ENCODE measurements at places on chromosomes 3 and 15. TPM values are rescaled to one million over a fixed set of nuclear protein-coding genes. Genes with fewer than 3 reads are reported as not detected.

Gene BFSP2
- total RNA-seq, result not detected

Gene LSAMP
- total RNA-seq, result 0.78 TPM

Gene PRR23E
- not detected for total RNA-seq

Gene TMEM212
- not detected for total RNA-seq

Gene AKAP13
- 265 TPM for total RNA-seq

Gene FBXL22
- total RNA-seq, result 3.2 TPM

Gene BOC
- 40.2 TPM for total RNA-seq

- H3K27me3 ChIP-seq, result no peaks in the 10 kb centered on the region
- no peak overlapping the region for H3K27ac ChIP-seq
- H3K36me3 ChIP-seq, result no peaks in the 10 kb centered on the region
- H3K4me1 ChIP-seq, result peaks cover 3% of the 10 kb centered on the region
Measured at GRCh38 chr15:80424381-80424780, 20.2 kb downstream of the ARNT2 start.

GRCh38 chr3:111952086-111952485 lies 26.7 kb upstream of the ABHD10 start:
- H3K36me3 ChIP-seq, result no peaks in the 10 kb centered on the region
- no peak overlapping the region for H3K4me3 ChIP-seq
- no peak overlapping the region for H3K27ac ChIP-seq

DNA sequence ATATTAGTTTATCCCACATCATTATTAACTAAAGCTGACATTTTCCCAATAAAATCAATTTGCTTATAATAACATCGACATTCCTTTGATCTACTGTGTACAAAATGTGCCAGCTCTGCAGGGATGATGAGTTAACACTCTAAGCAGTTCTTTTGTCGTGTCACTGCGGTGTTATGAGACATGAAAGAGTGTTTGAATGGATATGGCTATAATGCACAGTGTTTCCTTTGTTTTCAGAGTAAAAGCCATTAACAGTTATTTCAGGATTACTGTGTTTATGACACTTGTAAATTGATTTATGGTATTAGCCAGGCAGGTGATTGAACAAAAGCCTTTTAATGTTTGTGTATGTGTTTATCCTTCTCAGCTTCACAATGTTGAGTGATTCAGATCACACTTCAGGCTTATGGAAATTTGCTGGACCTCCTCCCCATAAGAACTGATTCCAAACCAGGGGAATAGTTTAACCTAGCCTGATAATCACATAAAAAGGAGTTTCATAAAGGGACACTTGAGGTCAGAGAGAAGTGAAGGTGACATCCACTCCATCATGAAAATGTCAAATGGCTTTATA lies 115.7 kb downstream of the CHL1 start:
- no peak overlapping the region for H3K27ac ChIP-seq
- H3K4me1 ChIP-seq, result no peaks in the 10 kb centered on the region
- no peaks in the 10 kb centered on the region for H3K27me3 ChIP-seq
- DNase-seq, result no peak
- H3K4me3 ChIP-seq, result no peak overlapping the region
- no peaks in the 10 kb centered on the region for H3K36me3 ChIP-seq

GRCh38 chr3:76735152-76735551 lies 304.7 kb upstream of the ROBO2 start:
- no peaks in the 10 kb centered on the region for H3K4me1 ChIP-seq
- DNase-seq, result no peak
- H3K27ac ChIP-seq, result no peak overlapping the region
- no peaks in the 10 kb centered on the region for H3K36me3 ChIP-seq
- no peaks in the 10 kb centered on the region for H3K27me3 ChIP-seq

DNA sequence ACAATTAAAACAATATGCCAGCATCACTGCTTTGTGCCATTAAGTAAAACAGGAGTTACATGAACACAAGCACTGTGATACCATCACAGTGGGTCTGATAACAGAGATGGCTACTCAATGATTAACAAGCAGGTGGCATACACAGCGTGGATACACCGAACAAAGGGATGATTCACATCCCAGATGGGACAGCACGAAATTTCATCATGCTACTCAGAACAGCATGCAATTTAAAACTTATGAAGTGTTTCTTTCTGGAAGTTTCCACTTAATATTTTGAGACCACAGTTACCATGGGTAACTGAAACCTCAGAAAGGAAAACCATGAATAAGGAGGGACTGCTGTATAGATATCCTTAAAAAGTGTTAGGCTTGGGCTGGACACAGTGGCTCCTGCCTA lies 44.5 kb downstream of the SLC24A1 start:
- H3K27ac ChIP-seq, result no peak overlapping the region
- H3K27me3 ChIP-seq, result no peaks in the 10 kb centered on the region
- no peaks in the 10 kb centered on the region for H3K4me1 ChIP-seq
- DNase-seq, result no peak
- peaks cover 10% of the 10 kb centered on the region for H3K36me3 ChIP-seq

- H3K4me3 ChIP-seq, result no peak overlapping the region
- H3K27me3 ChIP-seq, result no peaks in the 10 kb centered on the region
- no peak overlapping the region for H3K27ac ChIP-seq
- no peak for DNase-seq
Measured at GRCh38 chr3:129313415-129313664, 34.7 kb downstream of the HMCES start.

DNA sequence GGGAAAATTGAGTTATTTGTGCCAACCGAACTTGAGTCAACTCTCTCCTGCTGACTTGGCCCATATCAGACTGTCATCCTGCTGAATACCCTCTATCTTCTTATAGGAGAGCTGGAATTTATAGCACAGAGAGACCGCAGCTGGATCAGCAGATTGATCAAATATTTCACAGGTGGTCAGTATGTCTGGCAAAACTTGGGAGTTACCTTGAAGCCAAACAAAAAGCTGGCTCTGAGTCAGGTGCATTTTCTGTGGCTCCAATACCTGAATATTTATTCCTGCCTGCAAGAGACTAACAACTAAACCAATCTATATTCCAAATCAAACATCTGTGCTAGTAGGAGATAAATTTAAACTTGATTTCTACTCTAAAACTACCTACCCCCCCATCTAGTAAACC lies 752.1 kb upstream of the ALCAM start:
- H3K4me3 ChIP-seq, result no peak overlapping the region
- H3K27me3 ChIP-seq, result no peaks in the 10 kb centered on the region
- no peak overlapping the region for H3K27ac ChIP-seq
- no peaks in the 10 kb centered on the region for H3K4me1 ChIP-seq
- H3K36me3 ChIP-seq, result no peaks in the 10 kb centered on the region

DNA sequence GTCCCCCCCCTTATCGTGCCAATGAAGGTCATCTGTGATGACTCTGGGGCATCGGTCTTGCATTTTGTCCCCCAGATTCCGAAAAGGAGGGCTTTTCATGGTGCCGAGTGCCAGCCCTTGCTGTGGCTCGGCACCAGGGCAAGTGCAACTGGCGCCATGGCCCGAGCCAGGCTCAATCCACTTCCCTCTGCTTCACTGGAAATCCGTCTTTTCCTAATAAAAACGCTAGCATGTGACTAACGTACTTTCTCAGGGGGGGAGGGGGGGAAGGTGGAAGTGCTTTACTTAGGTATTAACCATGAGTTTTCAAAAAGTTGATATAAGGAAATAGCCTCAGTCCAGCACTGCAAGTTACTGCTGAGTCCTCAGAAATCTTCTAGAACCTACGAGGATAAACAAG lies 20.5 kb downstream of the TRPM1 start:
- H3K27ac ChIP-seq, result no peak overlapping the region
- DNase-seq, result no peak
- no peaks in the 10 kb centered on the region for H3K36me3 ChIP-seq

- H3K27ac ChIP-seq, result peak overlapping the region; percentile 37
- peak; percentile 69 for DNase-seq
- no peaks in the 10 kb centered on the region for H3K27me3 ChIP-seq
- no peak overlapping the region for H3K4me3 ChIP-seq
- H3K36me3 ChIP-seq, result no peaks in the 10 kb centered on the region
Measured at GRCh38 chr15:63473999-63474809, 30.2 kb upstream of the USP3 start.

DNA sequence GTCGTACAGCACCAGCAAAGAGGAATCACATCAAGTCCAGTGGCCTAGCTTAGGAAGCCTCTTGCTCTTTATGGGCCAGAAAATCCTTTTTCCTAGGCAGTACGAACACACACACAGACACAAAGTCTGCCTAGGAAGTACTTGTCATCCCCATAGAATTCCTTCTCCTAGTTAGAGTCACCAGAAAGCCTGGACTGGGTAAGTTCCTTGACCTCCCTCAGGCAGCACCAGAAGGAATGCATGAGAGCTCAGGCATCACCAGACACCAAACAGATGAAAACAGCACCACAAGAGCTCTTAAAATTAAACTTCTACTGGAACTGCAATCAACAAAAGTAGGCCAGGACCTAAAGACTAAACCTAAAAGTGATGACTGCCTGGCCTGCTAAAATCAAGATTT lies 192.9 kb upstream of the CCDC54 start:
- H3K27ac ChIP-seq, result no peak overlapping the region
- H3K27me3 ChIP-seq, result no peaks in the 10 kb centered on the region
- H3K4me1 ChIP-seq, result no peaks in the 10 kb centered on the region
- H3K36me3 ChIP-seq, result no peaks in the 10 kb centered on the region

GRCh38 chr3:72976281-72976741 lies 20.3 kb upstream of the PPP4R2 start:
- H3K4me1 ChIP-seq, result no peaks in the 10 kb centered on the region
- no peak overlapping the region for H3K4me3 ChIP-seq
- H3K27ac ChIP-seq, result no peak overlapping the region
- no peaks in the 10 kb centered on the region for H3K27me3 ChIP-seq

DNA sequence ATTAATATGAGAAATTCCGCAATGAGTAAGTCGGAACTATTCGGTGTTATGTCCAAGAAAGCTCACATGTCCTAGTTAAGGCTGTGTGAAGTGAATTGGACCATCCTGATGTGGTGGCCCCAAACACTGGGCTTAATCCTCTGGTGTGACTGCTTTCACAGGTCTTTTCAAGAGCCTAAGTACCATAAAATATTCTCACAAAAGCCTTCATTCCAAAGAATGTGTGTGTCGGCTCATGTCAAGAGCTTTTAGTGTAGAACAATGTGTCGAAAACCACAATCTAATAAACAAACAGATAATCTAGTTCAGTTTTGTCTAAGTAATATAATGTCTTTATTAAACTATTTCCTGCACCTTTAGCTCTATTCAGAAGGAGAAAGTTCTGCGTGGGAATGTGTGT lies 311.4 kb downstream of the LPP start:
- H3K27me3 ChIP-seq, result no peaks in the 10 kb centered on the region
- no peak for DNase-seq
- H3K36me3 ChIP-seq, result no peaks in the 10 kb centered on the region
- H3K27ac ChIP-seq, result no peak overlapping the region
- peaks cover 17% of the 10 kb centered on the region for H3K4me1 ChIP-seq
- no peak overlapping the region for H3K4me3 ChIP-seq

DNA sequence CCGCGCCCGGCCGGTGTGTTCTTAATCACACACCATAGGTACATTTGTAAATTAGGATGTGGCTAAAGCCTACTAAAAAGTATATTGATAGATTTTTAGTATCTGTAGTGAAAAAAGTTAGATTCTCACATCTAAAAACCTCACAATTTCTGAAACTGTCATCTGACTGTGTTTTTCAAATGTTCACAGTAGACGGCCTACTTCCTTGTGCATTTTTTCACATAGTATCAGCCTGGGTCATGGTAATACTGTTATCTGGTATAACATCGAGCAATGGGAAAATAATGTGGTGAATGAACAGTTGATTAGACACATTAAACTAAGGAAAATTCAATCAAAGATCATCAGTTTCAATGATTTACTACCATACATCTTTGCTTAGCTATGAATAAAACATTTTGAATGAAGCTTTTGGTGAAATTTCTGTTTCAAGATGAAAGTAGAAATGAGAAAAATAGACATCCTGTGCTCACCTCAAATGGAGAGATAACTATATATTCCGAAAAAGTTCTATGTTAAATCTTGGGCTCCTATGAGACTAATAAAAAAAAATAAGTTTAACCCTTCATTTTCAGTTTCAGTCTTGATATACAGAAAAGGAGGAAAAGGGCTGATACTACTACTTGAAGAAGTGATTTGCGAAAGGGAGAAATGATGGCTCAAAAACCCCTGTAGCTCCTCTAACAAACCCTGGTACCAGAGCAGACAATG lies 262.7 kb downstream of the ZBTB20 start:
- no peak overlapping the region for H3K27ac ChIP-seq
- peaks cover 17% of the 10 kb centered on the region for H3K4me1 ChIP-seq
- H3K36me3 ChIP-seq, result no peaks in the 10 kb centered on the region
- H3K4me3 ChIP-seq, result no peak overlapping the region

DNA sequence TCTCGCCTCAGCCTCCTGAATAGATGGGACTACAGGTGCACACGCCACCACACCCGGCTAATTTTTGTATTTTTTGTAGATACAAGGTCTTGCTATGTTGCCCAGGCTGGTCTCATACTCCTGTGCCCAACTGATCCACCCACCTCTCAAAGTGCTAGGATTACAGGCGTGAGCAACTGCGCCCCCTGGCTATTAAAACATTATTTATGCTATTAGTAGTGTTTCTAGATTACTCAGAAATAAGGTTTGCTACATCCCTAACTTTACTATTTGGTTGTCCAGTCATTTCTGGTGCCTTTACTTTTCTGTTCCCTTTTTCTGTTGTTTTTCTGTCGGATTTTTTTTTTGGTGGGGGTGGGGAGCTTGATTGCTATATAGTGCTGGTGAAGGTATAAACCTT lies 393.6 kb upstream of the TPM1 start:
- H3K4me3 ChIP-seq, result no peak overlapping the region
- no peaks in the 10 kb centered on the region for H3K36me3 ChIP-seq
- H3K27ac ChIP-seq, result no peak overlapping the region
- H3K4me1 ChIP-seq, result peaks cover 29% of the 10 kb centered on the region
- H3K27me3 ChIP-seq, result no peaks in the 10 kb centered on the region

DNA sequence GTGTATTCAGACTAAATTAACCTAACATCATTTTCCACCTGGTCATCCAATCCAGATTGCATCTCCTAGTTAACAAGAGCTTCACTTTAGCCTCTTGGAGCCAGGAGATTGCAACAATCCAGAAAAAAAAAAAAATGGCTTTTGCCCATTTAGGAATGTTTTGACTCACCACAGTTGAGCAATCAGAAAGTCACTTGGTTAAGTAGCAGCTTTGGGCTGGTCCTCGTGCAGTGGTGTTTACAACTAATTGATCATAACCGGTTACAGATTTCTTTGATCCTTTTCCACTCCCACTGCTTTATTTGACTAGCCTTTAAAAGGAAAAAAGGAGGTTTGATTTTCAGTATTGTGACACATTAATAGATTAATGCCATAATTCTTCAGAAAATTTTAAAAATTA lies 688.8 kb upstream of the CCDC54 start:
- no peak overlapping the region for H3K27ac ChIP-seq
- H3K36me3 ChIP-seq, result no peaks in the 10 kb centered on the region
- no peak overlapping the region for H3K4me3 ChIP-seq
- H3K27me3 ChIP-seq, result no peaks in the 10 kb centered on the region
- no peaks in the 10 kb centered on the region for H3K4me1 ChIP-seq
- no peak for DNase-seq

GRCh38 chr3:133747907-133748639 lies 1.9 kb downstream of the TF start:
- no peak overlapping the region for H3K27ac ChIP-seq
- no peak for DNase-seq
- H3K4me3 ChIP-seq, result no peak overlapping the region
- no peaks in the 10 kb centered on the region for H3K36me3 ChIP-seq
- no peaks in the 10 kb centered on the region for H3K4me1 ChIP-seq

- no peaks in the 10 kb centered on the region for H3K27me3 ChIP-seq
- no peaks in the 10 kb centered on the region for H3K36me3 ChIP-seq
- DNase-seq, result peak; percentile 63
- no peak overlapping the region for H3K27ac ChIP-seq
- peaks cover 6% of the 10 kb centered on the region for H3K4me1 ChIP-seq
- H3K4me3 ChIP-seq, result no peak overlapping the region
Measured at GRCh38 chr3:120102674-120103073, 8.4 kb upstream of the GSK3B start.
